Activated B cell treated with CpG ODN at 0.5 μM for 24 hours (primary cell): ENCODE measurements at places on chromosomes 6 and 20.

- DNase-seq = no peak
These were observed 41.2 kb upstream of the TMEM200A start for GRCh38 chr6:130324657-130325056.

- no peak for DNase-seq
These were observed 13.3 kb upstream of the HMGN4 start for GRCh38 chr6:26524722-26525370.

DNA sequence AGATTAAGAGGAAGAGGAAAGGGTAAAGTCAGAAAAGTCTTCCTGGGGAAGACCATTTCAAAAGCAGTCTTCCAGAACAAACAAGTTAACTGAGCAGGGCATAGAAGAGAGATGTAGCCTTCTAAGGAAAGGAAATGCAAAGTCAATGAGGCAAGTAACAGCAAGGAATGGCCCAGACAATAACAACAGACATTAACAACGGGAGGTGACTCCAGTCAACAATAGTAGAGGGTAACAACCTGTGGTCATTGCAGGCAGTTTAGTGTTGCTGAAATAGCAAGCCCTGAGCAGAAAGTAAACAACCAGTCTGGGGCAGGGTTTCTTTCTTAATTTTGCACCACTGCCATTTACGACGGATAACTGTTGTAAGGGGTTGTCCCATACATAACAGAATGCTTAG, 2.1 kb downstream of the MDN1 start:
- no peak for DNase-seq

DNA sequence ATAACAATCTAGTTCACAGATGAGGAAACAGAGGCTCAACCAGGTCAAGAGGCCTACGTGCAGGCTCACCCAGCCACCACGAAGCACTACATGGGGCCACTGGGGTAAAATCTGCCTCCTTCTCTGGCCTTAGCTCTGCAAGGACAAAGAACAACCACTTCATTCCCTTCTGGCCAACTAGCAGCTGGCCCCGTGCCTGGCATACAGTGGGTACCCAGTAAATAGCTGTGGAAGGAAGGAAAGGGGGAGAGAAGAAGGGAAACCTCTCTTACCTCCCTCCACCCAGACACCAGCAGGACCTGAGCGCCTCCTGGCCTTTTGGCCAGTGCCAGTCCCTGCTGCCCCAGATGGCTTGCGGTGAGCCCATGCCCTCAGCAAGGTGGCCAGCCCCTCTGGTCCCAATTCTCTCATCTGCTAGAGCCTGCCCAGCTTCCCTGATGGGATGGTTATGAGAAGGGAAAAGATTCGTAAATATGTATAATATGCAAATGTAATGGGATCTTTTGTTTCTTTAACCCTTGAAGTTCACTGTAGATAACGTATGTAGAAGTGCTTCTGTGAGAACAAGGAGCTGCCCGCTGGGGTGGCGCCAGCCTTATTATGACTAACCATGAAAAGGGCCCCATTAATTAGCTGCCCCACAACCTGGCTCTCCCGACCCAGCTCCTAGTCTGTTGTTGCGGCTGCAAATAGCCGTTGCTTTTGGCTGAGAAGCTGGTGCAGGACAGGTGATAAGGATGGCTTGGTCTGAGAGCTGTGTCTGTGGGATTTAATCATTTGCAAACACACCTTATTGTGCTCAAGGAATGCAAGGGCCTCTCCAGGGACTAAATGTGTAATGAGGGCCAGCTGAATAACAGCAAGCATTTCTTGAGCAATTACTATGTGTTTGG, 62.0 kb downstream of the DLGAP4 start:
- no peak for DNase-seq

GRCh38 chr20:23441850-23442313, 2.4 kb downstream of the CSTL1 start:
- peak; percentile 24 for DNase-seq

- no peak for DNase-seq
These were observed 107.6 kb downstream of the MBOAT1 start for GRCh38 chr6:20104696-20105095.

- DNase-seq = no peak
These were observed 1097.8 kb downstream of the KIF16B start for GRCh38 chr20:15475483-15475882.

- DNase-seq = no peak
These were observed 59.6 kb downstream of the NFATC2 start for GRCh38 chr20:51482836-51483473.

GRCh38 chr20:49825521-49826033, 12.9 kb downstream of the SLC9A8 start:
- DNase-seq = no peak

GRCh38 chr6:26129656-26130055, 42.4 kb downstream of the HFE start:
- no peak for DNase-seq

DNA sequence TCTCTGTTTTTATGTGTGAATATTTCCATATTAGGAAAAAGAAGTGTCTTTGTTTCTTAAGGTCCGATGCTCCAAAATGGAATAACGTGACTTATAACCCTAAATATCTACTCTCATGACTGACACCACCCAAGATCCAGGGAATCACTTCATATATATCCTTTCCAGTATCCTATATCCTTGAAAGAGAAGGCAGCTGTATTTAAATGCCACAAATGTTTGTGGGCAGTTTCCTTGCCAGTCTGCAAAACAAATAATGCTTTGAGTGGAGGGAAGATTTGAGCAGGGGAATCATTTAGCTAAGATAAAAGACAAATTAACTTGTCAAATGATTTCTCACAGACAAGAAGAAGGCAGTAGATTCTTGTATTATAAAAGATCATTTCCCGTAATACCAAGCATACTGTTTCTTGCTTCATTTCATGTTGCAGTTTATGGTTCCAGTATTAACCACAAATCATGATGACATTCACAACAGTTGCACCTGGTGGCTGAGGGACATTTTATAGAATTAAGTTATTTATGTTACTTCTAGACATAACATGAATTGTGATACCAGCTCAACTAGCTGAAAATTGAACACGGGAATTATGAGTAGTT, 30.0 kb upstream of the FABP7 start:
- no peak for DNase-seq

DNA sequence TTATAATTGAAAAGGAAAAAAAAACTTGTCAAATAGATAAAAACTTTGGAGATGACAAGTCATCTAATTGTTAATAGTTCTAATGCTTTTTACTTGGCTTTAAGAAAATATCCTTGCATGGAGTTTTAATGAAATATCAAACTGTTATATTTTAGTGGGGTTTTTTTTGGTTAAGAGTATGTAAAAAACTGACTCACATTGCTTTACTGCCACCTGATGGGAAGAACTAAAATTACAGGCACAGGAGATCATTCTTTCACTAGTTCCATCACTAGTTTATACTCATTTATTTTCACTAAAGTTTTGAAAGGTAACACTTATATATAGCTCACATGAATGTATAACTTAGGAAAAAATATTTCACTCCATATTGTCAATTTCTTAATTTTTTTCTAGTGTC, 309.1 kb downstream of the LMBRD1 start:
- DNase-seq = no peak

DNA sequence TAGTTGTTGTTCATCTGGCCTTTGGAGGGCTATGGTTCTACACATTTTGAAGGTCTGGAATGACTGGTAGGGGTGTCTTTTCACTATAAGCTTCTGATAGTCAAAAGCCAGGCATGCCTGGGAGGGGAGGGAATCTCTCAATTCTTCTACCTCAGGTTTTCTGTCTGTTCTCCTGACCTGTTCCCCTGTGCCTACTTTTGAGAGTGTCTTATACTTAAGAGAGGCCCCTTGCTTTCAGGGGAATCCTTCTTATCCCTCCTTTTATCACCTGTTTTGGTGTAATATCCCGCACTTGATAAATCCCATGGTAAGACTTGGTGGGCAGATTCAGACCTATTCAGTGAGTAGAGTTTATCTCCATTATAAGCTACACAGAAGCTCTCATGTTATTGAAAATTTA, 10.4 kb upstream of the SLC13A3 start:
- DNase-seq = no peak

- DNase-seq = no peak
These were observed 152.9 kb downstream of the JARID2 start for GRCh38 chr6:15398633-15399275.

DNA sequence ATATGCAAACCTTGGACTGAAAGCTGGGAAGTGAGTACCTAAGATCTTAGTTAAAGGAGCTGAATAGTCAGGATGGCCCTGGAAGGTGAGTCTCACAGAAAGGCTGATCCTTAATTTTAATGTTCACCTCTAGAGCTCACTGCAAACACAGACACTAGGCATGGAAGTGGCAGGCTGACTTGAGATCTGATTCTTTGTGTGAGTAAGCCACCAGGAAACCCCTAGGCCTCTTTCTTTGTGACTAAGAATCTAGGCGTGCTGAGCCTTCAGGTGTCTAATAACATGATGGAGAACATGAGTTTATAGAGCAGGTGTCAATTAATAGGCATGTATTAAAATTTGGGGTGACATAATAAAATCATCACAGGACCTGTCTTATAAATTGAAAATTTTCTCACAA, 642.2 kb downstream of the EYS start:
- DNase-seq = no peak

DNA sequence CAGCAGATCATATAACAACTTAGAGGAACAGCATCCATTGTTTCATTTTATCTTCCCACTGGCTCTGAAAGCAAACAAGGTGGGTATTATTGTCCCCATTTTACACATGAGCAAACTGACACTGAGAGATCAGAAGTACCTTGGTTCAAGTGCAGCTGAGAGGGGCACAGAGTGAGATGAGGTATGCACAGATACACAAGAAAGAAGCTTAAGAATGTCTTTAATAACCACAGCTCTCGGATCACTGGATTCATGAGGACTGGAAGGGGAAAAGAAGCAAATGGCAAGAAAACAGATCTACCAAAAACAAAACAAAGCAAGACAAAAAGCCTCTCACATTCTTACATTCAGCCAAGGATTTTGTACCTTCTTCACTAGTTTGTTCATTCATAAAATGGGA, 10.6 kb downstream of the SLC2A10 start:
- no peak for DNase-seq

GRCh38 chr6:15389765-15390723, 144.2 kb downstream of the JARID2 start:
- no peak for DNase-seq

- no peak for DNase-seq
These were observed 10.6 kb downstream of the NRN1 start for GRCh38 chr6:5995949-5996713.

GRCh38 chr20:23139524-23139923, 53.4 kb upstream of the CD93 start:
- no peak for DNase-seq

DNA sequence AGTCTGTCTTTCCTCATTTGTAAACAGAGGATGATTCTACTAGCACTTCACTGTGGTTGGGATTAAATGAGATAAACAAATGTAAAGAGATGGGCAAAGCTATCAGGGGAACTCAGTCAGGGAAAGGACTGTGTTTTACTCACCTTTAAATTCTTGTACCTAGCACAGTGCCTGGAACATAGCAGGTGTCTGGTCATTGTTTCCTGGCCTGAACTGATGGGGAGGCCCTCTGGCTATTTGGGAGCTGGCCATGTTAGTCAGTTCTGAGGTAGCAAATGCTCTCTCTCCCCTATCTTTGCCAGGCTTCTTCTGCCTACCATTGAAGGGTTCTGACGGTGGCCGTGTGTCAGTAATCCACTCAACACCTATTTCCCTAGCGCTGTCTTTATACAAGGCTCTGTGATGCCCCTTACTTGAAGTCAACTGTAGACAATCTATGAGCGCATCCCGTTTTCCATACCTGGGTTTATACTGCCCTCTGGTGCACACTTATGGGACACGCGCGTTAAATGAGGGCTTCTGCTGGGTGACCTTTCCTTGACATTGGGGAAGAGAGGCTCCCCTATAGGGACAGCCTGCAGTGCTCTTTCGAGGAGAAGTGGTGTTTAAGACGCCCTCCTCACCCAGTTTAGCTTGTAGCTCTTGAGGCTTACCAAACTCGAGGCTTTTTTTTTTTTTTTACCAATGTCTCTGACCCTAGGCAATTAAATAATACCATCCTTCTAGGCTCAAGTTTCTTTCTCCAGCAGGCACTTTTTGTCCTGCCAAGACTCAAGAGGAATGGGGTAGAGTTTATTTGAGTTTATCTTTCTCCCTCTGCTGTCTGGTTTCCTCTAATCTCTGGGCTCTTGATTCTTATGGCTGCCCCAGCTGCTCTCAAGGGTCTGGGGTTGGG, 4.0 kb upstream of the SPATS1 start:
- peak; percentile 36 for DNase-seq

DNA sequence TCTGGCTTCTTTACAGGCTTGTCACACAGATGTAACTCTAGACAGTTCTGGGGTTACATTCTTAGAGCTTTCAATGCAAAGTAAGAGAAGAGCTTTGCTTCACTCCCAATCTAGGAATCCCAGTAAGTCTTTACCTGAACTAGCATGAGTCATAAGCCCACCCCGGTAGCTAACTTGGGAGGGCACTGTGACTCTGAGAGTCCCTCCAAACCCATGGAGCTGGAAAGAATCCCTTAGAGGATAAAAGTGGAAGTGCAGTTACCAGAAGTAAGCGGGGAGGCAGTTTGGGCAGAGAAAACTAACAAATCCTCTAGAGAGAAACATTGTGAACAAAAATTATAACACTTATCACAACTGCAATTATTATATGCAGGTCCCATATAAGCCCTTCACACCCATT, 84.0 kb upstream of the SMLR1 start:
- DNase-seq = no peak

GRCh38 chr6:73079611-73079955, 145.7 kb downstream of the KHDC1L start:
- DNase-seq = no peak

DNA sequence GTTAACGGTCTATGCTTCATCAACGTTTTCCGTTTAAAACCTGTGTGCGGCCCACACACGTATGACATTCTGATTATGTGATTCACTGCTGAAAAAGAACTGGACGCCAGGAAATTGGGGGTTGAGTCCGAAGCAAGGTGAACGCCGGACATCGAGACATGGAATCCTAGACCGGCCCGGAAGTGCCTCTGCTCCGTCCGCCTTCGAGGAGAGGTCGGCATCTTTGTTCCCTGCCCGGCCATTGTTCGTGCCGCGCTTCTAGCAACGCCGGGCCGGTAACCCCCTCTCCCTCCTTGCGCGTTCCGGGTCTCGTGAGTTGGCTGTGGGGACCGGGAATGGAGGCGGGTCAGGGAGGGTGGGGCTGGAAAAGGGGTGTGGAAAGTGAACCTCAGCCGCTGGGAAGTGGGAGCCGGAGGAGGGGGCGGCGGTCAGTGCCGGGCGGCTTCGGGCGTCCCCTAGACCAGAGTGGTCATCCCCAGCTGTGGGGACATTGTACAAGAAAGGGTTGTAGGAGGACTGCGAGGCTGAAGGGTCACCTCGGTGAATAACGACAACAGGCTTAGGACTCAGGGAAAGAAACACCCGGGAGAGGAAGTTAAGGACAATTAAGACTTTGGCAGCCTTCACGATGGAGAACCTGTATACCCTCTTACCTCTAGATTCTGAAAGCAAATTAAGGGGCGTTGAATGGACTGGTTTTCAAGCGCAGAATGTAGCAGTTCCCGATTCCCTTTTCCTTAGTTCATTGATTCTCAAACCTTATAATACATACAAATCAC, at the start of gene ZSCAN9:
TSS of gene ZSCAN9 (plus strand) at position 220 of the 779 bp plus-strand sequence. CDS start 1,810 bp downstream, outside the sequence.
- peak; percentile 52 for DNase-seq

- no peak for DNase-seq
These were observed 511 bp upstream of the CLIC1 start for GRCh38 chr6:31736768-31737314.
